ENCODE measurements at places on chromosomes 13 and 19.
A peak's percentile ranks its signal among the peaks of the same experiment; 100 is the strongest.

DNA sequence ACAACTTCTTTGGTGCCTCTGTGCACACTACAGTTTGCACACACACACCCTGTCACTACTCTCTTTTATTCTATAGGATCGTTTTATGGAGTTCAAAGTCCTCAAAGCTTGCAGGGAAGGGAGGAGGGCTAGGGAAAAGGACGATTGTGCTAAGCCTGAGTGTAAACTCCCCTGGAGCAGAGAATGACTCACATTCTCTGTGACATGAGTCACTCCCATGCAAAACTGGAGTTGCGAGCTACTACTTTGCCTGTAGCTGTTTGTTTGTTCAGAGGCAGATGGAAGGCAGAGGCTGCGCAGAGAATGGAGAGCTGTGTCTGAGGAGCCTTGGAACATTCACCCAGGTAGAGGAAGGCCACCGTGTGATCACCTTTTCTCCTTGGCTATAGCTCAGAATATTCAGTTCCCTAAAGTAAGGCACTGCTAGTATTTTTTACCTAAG, 80.5 kb upstream of the MBNL2 start:
- no peak for DNase-seq

- no peak for DNase-seq
Observed at GRCh38 chr13:25971459-25972145, 80.2 kb downstream of the SHISA2 start.

DNA sequence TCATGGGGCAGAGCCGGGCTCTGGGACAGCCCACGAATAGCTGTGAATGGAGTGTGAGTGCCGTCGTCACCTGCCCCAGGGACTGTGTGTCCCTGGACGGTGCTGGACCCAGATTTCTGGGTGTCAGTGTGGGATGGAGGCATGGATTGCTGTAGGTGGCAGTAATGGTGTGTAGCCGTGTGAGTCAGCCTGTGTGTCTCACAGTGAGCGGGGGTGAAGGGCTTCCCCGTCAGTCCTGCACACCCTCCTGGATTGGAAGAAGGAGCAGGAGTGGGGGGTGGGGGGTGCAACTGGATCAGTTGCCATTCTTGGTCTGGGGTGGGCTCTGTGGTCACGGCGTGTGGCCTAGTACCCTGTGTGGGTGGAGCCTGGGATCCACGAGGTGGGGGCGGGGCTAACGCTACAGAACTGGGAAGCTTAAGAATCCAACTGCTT, 6.5 kb upstream of the LTBP4 start:
- DNase-seq = no peak

DNA sequence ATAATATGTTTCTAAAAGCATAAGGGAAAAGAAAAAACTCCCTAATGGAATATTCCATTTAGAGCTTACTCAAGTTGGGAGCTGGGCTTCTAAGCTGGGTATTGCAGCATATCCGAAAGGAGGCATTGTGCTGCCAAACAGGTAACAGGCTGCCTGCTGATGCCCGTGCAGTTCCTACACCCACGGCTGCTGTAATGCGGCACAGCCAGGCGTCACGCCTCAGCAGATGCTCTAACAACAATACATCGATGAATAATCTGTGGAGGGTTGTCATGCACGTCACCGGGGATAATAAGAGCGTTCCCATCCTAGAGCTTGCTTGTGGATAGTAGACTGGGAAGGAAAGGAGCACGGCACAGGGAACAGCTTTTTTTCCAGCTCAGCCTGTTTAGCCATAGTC, 1582.1 kb upstream of the SLC10A2 start:
- DNase-seq = no peak

DNA sequence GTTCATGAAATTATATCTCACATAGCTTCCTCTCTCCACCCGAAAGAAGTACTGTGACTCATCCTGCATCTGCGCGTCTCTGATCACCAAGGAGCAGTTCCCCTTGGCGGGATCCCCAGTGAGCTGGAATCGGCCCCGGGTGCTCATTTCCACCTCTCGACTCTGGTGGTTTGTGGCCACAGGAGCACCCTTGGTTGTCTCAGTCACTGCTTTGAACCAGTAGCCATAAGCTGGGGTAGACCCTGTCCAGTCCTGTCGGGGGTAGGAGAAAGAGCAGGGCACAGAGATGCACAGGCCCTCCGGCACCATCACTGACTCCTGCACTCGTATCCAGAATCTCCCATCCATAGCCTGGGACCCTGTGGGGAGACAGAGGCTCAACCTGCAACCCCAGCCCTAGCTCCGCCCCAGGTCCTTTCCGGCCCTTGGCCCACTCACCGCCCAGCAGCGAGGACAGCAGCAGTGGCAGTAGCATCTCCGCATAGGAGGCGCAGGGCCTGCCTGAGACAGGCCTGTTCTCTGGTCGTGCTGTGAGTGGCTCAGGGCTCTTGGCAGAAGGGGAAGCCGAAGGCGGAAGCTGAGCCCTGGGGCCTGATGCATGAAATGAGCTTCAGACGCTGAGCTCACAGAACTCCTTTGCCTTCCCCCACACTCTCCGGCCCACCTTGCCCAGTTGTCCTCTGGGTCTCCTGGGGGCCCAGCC, at the start of gene SIGLEC10:
SIGLEC10 (minus strand) TSS at position 536 of the 703 bp plus-strand sequence; CDS start at position 475, 61 bp downstream.
- no peak for DNase-seq

GRCh38 chr13:67803118-67803517, 573.0 kb upstream of the PCDH9 start:
- no peak for DNase-seq

- no peak for DNase-seq
Observed at GRCh38 chr19:28827382-28827781, 385.6 kb downstream of the UQCRFS1 start.

- DNase-seq = no peak
Observed at GRCh38 chr19:31900991-31901390, 444.4 kb upstream of the ZNF507 start.

- no peak for DNase-seq
Observed at GRCh38 chr13:20967340-20967739, 64.8 kb upstream of the XPO4 start.

- DNase-seq = no peak
Observed at GRCh38 chr13:62767473-62767872, 1351.8 kb upstream of the PCDH20 start.

GRCh38 chr19:11887611-11888531, at the start of gene ZNF69:
Gene ZNF69, plus strand, starts transcription at chr19:11887782. Its CDS starts 142 bp downstream, at chr19:11887924.
- peak; percentile 79 for DNase-seq

- DNase-seq = no peak
Observed at GRCh38 chr13:25192052-25192451, 20.0 kb upstream of the AMER2 start.

GRCh38 chr13:30510811-30511371, 45.2 kb upstream of the HMGB1 start:
- DNase-seq = no peak

GRCh38 chr13:32092496-32092895, 60.9 kb downstream of the FRY start:
- DNase-seq = no peak

- no peak for DNase-seq
Observed at GRCh38 chr13:28297341-28297740, 159.0 kb downstream of the PAN3 start.

DNA sequence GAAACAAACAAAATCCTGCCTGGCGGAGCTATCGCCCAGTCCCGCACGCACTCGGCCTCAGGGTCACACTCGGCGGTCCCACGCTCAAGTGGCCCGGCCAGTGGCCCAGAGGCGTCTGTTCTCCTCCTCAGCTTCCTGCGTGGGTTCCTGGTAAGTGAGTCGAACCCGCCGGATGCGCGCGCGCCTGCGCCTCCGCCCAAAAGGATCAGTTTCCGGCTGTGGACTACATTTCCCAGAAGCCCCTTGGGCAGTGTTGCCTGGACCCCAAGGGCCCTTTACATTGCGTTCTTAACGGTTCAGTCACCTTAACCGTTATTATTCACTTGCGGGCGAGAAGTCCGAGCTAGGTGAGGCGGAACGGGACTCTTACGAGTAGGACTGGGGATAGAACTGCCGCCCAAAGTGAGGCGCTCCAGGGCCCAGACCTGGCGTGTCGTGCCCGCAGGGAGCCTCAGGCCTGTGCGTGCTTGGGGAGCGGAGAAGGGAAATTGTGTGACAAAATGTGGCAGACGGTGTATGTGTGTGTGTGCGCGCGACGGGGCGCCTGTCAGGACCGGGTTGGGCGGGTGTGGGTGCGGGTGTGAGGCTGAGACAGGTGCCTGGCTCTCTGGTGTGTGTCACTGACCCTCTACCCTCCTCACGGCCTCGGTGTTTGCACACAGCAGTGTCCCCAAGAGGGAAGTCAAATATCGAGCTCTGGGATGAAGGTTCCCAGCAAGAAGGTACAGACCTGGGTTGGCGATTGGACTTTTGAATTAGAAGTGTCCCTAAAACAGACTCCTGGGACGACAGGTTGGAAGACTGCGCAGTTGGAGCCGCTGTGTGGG, at the start of gene ZNF546:
ZNF546 (plus strand) TSS at position 250 of the 827 bp plus-strand sequence. CDS start 1,267 bp downstream, outside the sequence.
- peak; percentile 94 for DNase-seq

DNA sequence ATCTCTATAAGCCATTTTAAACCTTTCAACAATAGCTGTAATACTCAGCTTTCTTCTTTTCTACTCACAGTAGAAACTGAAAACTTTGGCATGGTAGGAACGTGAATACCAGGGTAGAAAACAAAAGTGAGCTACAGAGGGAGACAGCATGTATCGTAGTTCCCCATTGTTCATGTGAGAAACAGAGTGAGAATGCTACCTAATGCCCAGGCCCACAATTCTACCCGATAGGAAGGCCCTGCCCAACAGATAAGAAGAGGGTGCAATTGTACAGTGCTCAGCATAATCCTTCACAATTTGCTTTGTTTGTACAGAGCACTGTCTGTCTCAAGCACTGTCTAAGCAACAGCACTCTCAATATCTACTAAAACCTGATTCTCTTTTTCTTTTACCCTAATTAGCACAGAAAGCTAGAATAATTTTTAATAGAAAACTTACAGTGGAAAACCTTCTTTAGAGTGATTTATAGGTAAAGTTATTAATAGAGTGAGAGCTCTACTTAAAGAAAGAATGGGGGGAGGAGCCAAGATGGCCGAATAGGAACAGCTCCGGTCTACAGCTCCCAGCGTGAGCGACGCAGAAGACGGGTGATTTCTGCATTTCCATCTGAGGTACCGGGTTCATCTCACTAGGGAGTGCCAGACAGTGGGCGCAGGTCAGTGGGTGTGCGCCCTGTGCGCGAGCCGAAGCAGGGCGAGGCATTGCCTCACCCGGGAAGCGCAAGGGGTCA, 322.3 kb downstream of the EFNB2 start:
- DNase-seq = no peak

DNA sequence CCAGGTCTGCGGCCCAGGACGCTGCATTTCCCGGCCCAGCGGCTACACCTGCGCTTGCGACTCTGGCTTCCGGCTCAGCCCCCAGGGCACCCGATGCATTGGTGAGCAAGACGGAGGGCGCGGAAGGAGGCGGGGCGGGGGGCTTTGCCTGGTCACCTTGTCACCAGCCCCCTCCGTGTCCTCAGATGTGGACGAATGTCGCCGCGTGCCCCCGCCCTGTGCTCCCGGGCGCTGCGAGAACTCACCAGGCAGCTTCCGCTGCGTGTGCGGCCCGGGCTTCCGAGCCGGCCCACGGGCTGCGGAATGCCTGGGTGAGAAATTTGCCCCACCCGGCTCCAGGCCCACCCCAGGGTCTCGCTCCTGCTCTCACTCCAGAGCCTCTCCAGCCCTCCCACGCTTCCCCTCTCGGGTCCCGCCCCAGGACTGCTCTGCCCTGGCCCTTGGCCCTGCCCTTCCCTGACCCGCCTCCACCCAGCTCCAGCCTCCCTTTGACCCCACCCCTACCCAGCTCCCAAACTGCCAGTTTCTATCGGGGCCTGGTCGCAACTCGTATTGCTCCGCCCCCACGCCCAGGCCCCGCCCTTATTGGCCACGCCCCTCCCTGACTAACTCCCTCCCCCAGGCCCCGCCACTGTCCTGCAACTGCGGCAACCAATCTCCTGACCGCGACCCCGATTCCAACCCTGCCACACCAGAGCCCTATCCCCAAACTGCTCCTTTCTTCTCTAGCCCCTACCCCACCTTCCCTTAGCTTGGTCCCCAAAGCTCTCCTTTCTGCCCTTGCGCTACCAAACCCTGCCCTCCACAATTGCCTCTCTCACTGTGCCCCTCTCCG, 8.6 kb downstream of the LTBP4 start:
- peak; percentile 90 for DNase-seq

- no peak for DNase-seq
Observed at GRCh38 chr13:20232556-20233277, 598 bp upstream of the GJB6 start.

GRCh38 chr19:57351867-57352266, 796 bp downstream of the ZNF304 start:
- DNase-seq = no peak

DNA sequence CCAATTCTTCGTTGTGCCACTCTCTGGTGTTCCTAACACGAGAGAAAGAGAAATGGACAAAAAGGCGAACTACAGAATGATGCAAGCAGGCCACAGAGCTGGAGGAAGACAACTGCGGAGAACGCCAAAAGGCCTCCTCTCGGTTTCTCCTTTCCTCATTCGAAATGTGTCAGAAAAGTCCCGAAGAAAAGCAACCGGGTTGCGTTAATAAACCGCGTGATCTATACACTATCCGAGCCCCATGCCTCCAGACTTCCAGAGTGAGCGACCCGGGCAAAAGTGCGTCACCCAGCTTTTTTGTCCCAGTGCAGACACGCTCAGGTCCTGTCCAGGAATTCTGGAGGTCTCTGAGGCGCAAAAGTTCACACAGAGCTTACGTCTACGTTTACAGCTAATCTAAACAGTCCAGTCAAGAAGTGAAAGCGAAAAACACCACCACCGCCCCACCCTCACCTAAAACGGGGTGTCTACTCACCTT, 413 bp downstream of the N4BP2L2 start:
- peak; percentile 75 for DNase-seq

GRCh38 chr19:20005741-20006140, 33.6 kb downstream of the ZNF682 start:
- DNase-seq = no peak

DNA sequence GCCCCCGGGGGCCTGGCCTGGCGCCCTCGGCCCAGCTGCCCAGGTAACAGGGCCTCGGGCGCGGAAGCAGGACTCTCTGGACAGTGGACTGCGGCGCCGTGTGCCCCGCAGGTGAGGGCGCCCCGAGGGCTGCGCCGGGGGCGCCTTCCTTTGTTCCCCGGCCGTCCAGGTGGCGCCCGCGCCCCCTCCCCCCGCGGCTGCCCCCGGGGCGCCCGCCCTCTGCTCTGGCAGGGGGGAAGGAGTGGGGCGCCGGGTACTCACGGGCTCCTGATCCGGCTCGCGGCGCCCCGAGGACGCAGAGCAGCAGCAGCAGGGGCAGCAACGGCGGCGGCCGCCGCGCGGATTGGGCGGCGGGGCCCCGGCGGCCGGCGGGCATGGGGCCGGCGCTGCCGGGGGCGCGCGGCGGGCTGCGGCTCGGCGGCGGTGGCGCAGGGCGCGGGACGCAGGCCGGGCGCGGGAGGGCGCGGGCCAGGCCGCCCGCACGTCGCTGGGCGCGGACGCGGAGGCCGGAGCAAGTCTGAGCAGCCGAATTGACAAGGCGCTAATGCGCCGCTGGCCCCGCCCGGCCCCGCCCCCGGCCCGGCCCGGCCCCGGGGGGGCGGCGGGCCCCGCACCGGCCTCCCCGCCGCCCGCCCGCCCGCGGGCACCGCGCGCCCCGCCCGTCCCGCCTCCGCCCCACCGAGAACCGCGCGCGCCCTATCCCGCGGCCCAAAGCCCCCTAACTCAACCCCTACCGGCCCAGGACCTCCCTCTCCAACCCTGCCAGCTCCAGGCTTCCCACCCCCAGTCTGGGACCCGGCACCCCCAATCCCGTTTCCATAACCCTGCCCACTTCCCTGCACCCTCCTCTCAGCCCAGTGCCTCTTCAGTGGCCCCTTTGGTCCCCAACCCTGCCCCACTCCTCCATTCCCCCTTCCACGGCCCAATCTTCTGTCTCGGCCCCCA, at the start of gene CRLF1:
CRLF1 (minus strand) TSS at position 519 of the 945 bp plus-strand sequence; CDS start at position 376, 143 bp downstream.
- DNase-seq = no peak

Data from natural killer cell treated with Interleukin-12 subunit alpha and Interleukin-12 subunit beta and Interleukin-15 and Interleukin-18, amount 100 ng/mL, for 72 hours (primary cell).